Bronchial smooth muscle cell (primary cell): ENCODE measurements at places on chromosomes 13 and 19. TPM values are rescaled to one million over a fixed set of nuclear protein-coding genes. Genes with fewer than 3 reads are reported as not detected.

Gene KIRREL2
- 0.09 TPM in 1 of 2 replicates, not detected in the other for total RNA-seq

Gene CGB2
- not detected in 2 replicates for total RNA-seq

Gene CRYL1
- total RNA-seq: 24.3 and 27.9 TPM in 2 replicates

Gene SULT2A1
- not detected in 2 replicates for total RNA-seq

Gene SPACA4
- total RNA-seq: not detected in 2 replicates

Gene CD79A
- not detected in 2 replicates for total RNA-seq

Gene ANGPTL8
- total RNA-seq: not detected in 2 replicates

Gene ZNF729
- total RNA-seq: not detected in 2 replicates

Gene URAD
- not detected in 2 replicates for total RNA-seq

Gene OR4F17
- total RNA-seq: not detected in 2 replicates

Gene SLITRK1
- total RNA-seq: not detected in 2 replicates

Gene SYDE1
- 10.1 TPM in 2 replicates for total RNA-seq

Gene ATP1A3
- under 0.01 TPM in 1 of 2 replicates, not detected in the other for total RNA-seq

Gene ZNF154
- 2.8 and 6.1 TPM in 2 replicates for total RNA-seq

Gene FCER2
- total RNA-seq: not detected in 2 replicates

Gene ZNF534
- total RNA-seq: 0.17 TPM in 1 of 2 replicates, not detected in the other

Gene LRRC25
- total RNA-seq: 0.16 and 0.34 TPM in 2 replicates

Gene CIC
- 12.5 and 13.9 TPM in 2 replicates for total RNA-seq

Gene CACNG6
- total RNA-seq: 0.34 and 0.47 TPM in 2 replicates

Gene REEP6
- total RNA-seq: 1.7 and 2.9 TPM in 2 replicates

Gene C19orf33
- total RNA-seq: 1.5 and 8.8 TPM in 2 replicates

Gene NFIX
- total RNA-seq: 95.4 and 122 TPM in 2 replicates

Gene ZNF350
- 12.5 and 13.1 TPM in 2 replicates for total RNA-seq

Gene NLRP4
- not detected in 2 replicates for total RNA-seq

Gene IGSF23
- total RNA-seq: not detected in 2 replicates

Gene TMEM255B
- 0.63 and 1.6 TPM in 2 replicates for total RNA-seq

Gene IFNL1
- not detected in 2 replicates for total RNA-seq

Gene TLE6
- 0.63 and 0.94 TPM in 2 replicates for total RNA-seq

Gene RUBCNL
- 1.4 and 3.5 TPM in 2 replicates for total RNA-seq

Gene USP12
- total RNA-seq: 12.5 and 18.6 TPM in 2 replicates

Gene KASH5
- not detected in 2 replicates for total RNA-seq

Gene ZNF439
- total RNA-seq: 5.0 and 6.9 TPM in 2 replicates

Gene BLOC1S3
- total RNA-seq: 1.8 and 2.2 TPM in 2 replicates

Gene CERS1
- total RNA-seq: 3.2 and 5.0 TPM in 2 replicates

Gene SOX1
- total RNA-seq: not detected in 2 replicates
